ENCODE measurements at places on chromosomes 12 and 14.

- no peak for DNase-seq
These were observed 192.0 kb downstream of the TTC7B start for GRCh38 chr14:90624227-90624626.

DNA sequence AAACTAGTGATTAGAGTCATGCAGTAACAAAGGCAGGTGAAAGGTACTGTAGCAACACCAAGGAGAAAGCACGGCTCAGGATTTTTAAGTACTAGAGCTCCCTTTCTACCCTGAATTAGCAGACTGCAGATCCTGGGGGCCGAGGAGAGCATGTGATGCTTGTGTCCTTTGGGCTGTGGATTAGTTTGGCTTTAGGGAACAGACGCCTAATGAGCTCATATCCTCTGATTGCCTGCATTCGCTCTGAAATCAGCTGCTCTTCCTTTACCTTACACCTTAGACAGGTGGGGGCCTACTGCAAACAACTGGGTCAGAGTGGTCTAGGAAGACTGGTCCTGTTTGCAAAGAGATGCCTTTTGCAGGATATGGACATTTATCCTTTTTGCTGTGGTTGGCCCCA is 2.2 kb downstream of the PIP4K2C start:
- DNase-seq, result no peak

DNA sequence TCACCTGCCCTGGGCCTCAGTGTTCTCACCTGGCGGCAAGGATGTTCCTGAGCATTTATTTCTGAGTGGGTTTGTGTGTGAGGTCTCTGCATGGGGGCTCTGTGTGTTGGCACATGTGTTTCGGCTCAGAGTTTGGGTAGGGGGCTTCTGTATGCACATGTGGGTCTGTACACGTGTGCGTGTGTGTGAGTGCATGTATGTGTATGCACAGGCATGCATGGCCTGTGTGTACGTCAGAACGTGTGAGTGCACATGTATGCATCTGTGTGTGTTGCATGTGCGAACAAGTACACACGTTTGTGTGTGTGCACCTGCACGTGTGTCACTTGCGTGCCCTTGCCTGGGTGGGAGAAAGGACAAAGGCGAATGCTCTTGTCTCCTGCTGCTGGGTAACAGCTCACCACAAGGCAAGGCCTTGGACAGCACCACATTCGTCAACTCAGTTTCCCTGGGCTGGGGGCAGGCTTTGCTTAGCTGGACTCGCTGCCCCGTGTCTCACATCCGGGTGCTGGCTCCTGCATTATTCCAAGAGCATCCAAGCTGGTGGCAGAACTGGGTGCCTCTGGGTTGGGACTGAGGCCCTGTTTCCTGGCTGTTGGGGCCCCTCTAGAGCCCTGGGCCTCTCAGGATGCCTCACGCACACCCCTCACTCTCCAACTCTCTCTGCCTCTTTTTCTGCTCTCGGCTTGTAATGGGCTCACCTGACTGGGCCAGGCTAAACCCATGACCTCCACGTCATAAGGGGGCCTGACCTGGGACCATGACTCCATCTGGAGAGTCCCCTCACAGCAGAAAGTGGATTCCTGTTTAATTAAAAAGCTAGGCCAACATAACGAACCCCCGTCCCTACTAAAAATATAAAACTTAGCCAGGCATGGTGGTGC is 153.6 kb upstream of the C14orf180 start:
- DNase-seq, result no peak

GRCh38 chr14:55085060-55085660 is 33.7 kb downstream of the MAPK1IP1L start:
- DNase-seq, result no peak

DNA sequence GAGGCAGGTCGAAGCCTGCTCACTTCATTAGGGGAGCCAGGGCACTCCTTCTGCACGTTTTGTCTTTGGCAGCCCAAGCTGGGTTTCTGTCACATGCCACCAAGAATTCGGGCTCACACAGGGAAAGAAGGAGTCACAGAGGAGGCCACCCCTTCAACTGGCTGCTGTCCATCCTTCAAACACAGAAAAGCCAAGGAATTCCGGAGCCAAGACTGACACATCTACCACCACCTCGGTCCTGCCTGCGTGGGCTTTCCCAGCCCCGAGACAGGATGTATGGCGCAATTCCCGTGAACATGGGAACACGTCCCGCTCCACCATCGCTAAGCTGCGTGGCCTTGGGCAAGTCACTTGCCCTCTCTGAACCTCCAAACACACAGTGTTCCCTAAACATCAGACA is 70.4 kb downstream of the NCOR2 start:
- DNase-seq, result no peak

- no peak for DNase-seq
These were observed 95.7 kb downstream of the PDE3A start for GRCh38 chr12:20463913-20464524.

GRCh38 chr12:120856980-120857379 is 47.2 kb downstream of the SPPL3 start:
- DNase-seq, result no peak

GRCh38 chr14:36069535-36069900 is 107.0 kb downstream of the PTCSC3 start:
- DNase-seq, result peak; percentile 26

DNA sequence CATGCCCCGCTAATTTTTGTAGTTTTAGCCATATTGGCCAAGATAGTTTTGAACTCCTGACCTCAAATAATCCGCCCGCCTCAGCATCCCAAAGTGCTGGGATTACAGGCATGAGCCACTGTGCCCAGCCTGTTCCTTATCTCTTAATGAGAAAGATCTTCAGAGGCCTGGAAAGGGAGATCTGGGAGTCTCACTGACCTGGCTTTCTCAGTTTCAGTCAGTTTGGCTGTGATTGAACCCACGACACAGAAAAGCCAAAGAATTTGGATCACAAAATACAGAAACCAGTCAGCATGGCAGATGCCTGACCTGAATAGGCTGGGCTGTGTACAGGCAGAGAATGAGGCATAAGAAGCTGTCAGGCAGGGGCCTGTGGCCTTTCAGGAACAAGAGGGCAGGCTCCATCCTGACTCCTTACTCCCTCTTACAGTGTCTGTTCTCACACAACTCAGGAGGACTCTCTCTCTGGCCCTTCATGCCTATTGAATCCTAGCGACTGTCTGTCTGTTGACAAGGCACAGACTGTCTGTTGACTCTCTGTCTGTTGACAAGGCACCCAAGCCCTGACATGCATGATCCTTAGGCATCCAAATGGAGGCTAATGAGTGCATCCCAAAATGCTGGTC is 366.5 kb upstream of the CCDC196 start:
- no peak for DNase-seq

DNA sequence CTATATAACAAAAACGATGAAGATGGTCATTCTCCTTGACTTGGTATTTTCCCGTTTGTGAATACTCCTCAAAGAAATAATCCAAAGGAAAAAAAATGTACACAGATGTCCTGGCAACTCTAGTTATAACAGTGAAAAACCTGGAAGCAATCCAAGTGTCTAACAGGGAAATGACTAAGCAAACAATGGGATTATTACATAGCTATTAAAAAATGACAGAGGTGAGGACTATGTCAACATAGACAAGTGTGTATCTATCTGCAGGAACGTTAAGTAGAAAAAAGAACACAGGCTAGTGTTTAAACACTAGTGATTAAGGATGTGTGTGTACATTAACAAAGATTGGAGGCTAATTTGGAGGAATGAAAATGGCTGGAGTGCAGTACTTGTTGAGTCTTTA is 5.9 kb upstream of the APOLD1 start:
- no peak for DNase-seq

DNA sequence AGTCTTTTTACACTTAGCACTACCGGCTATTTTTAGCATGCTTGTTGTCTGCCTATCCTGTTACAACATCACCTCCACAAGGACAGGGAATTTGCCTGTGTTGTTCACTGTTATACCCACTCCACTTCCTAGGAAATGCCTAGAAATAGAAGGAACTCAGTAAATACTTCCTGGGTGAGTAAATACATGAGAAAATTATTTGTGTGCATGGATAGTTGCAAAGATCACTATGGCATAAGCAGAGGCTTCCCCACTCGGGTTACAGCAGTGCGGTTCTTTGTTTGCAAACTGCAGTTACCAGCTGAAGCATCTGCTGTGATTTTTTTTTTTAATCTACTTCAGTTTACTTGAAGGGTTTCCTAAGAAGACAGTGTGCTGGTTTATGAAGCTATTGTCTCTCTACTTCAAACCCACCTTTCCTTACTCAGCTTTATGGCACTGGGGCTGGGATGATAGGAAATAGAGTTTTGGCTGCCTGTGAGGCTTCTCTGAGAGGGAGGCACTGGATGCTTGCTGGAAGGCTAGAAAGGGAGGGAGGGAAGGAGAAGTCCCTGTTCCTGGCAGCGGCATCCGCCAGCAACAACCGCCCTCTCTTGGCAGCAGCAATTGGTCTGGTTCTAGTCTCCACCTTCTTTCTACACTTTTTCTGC is 29.0 kb downstream of the PDE6H start:
- no peak for DNase-seq

DNA sequence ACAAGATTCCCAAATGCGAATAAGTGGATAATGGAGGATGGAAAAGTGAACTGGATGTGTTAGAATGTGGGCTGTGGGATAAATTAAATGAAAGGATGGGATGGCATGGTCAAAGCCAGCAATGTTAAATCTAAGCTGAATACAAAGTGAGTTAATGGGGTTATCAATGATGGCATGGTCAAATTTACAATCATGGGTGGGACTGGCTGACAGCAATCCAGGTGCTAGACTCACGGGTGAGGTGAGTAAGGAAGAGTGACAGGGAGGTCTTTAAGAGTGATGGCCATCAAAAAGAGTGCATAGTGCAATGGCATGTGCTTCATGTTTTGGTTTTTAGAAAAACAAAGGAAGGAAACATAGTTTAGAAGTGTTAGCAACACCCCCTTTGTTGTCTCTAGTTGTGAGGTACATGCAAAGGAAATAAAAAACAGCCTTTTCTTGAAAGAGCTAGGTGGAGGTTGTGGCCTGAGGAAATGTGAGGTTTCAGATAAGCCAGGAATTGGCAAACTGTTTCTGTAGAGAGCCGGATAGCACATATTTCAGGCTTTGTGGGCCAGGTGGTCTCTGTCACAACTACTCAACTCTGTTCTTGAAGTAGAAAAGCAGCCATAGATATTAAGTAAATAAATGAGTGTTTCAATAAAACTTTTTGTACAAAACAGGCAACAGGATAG is 328.7 kb downstream of the RPL10L start:
- DNase-seq, result no peak

- no peak for DNase-seq
These were observed 90.2 kb downstream of the NTN4 start for GRCh38 chr12:95700316-95700785.

- no peak for DNase-seq
These were observed 5.1 kb downstream of the SLC4A8 start for GRCh38 chr12:51429700-51430099.

DNA sequence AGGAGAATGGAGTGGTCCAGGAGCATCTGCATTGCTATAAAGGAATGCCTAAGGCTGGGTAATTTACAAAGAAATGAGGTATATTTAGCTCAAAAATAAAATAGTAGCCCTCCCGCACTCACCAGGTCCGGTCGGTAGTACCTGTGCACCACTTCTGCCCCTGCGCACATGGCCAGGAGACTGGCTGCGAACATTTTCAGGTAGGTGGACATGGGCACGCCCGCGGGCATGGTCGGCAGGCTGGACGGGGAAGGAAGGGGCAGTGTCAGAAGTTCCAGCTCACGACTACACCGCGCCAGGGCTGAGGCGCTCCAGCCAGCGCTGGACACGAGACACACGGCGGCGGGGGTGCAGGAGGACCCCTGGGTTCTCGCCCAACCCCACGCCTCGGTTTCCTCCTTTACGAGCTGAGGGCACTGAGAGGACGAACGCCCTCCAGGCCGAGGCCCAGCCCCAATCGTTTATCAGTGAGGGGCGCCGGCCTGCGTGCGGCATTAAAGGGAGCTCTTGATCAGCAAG is 9.1 kb upstream of the TDG start:
- DNase-seq, result no peak

- no peak for DNase-seq
These were observed 2.6 kb downstream of the YAF2 start for GRCh38 chr12:42235426-42235825.

GRCh38 chr12:43090981-43091380 is 461.0 kb downstream of the ADAMTS20 start:
- DNase-seq, result no peak

DNA sequence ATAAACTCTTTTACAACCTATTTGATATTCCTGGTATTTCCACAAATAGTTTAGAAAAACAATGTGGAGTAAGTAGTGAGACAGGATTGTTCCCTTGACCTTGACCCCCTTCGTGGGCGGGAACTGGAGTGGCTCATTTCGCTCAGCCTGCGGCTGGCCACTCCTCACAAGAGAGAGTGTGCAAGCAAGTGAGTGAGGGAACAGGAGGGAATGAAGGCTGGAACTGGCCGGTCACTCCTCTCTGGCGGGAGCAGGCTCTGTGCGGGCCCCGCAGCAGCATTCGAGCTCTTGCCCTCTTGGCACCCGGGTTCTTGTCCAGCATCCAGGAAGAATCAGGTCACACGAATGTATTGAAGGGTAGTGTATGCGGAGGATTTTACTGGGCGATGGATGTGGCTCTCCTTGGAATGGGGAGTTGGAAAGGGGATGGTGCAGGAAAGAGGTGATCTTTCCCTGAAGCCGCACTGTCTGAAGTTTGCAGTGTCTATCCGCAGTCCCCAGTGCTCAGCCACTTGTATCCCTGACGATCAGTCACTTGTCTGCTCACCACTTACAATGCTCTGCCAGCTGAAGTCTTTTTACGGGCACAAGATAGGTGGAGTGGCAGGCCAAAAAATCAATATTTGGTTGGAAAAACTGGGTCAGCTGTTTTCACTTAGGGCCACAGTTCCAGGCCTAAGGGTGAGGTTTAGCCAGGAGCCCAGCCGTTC is 28.0 kb upstream of the TXNRD1 start:
- no peak for DNase-seq

- no peak for DNase-seq
These were observed 96.5 kb downstream of the FOXN3 start for GRCh38 chr14:89320381-89321000.

- no peak for DNase-seq
These were observed 123.4 kb downstream of the ADCK1 start for GRCh38 chr14:77923131-77923936.

- DNase-seq, result no peak
These were observed 941.5 kb upstream of the MDGA2 start for GRCh38 chr14:48616931-48617330.

DNA sequence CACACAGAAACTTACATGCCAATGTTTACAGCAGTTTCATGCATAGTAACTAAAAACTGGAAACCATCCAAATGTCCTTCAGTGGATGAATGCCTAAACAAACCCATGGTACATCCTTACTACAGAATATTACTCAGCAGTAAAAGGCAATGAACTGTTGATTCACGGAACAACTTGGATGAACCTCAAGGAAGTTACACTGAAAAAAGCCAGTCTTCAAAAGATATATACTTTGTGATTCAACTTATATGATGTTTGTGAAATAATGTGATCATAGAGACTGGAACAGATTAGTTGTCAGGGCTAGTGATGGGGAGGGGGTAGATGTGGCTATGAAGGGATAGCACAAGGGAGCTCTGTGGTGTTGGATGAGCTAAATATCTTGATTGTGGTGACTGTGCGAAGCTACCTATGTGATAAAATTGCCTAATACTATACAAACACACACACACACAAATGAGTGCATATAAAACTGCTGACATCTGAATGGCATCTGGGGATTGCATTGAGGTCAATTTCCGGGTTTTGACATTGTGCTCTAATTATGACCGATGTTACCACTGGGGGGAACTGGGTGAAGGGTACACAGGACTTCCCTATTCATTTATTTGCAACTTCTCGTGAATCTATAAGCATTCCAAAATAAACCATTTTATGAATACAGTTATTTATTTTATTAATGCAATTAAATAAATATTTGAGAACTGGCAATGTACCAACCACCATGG is 94.3 kb downstream of the RIN3 start:
- DNase-seq, result no peak

- DNase-seq, result no peak
These were observed 85.5 kb downstream of the ADGRD1 start for GRCh38 chr12:131038961-131039950.

- peak; percentile 8 for DNase-seq
These were observed 113.5 kb upstream of the VASH1 start for GRCh38 chr14:76647697-76648298.
